Stimulated activated CD4-positive, alpha-beta T cell treated with anti-CD3 and anti-CD28 coated beads, Interleukin-1b, Interleukin-23, amount 100 ng/mL, for 48 hours (primary cell): ENCODE measurements at places on chromosomes 3 and 15.

DNA sequence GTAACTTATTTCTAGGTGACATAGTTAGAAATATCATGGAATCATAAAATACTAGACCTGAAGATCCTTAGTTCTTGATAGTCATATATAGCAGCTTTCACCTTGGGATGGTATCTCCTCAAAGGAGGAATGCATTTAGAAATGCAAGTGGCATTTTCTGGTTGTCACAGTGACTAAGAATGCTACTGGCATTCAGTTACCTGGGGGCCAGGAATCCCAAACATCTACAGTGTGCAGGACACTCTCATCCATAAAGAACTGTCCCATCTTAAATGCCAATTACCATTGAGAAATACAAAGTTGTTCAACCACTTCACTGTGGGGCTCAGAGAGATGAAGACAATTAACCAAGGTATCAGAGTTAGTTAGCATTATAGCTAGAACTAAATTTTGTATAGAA, 36.7 kb downstream of the MYH15 start:
- DNase-seq: no peak

GRCh38 chr15:32957219-32957618, 237.3 kb downstream of the FMN1 start:
- no peak for DNase-seq

DNA sequence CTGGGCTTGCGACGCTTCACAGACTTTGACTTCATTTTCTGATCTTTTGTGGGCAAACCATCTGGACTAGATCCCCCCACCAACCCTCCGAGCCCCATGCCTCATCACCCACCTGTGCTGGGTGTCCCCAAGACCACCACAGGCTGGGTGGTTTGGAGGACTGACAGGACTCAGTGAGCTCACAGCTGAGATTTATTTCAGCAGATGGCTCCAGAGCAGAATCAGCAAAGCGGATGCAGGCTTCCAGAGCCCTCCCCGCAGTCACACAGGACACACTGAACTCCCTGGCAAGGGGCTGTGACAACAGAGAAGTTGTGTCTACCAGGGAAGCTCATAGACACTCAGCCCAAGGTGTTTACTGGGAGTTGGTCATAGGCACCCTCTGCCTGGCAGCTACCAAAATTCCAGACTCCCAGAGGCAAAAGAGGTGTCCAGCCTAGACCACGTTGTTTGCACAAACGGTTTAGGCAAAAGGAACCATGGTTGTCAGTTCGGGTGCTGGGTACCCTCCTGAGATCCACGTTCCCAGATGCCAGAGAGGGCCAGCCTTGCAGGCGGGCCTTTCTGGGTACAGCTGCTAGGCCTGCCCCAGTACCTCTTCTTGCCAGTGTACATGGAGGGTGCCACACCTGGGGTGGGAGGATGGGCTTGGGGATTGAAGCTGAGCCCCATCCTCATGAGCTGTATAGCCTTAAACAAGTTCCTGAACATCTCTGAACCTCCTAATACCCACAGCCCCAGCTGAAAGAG, 170.3 kb downstream of the NSMCE3 start:
- DNase-seq: no peak

GRCh38 chr3:55780913-55781312, 293.8 kb upstream of the WNT5A start:
- no peak for DNase-seq

DNA sequence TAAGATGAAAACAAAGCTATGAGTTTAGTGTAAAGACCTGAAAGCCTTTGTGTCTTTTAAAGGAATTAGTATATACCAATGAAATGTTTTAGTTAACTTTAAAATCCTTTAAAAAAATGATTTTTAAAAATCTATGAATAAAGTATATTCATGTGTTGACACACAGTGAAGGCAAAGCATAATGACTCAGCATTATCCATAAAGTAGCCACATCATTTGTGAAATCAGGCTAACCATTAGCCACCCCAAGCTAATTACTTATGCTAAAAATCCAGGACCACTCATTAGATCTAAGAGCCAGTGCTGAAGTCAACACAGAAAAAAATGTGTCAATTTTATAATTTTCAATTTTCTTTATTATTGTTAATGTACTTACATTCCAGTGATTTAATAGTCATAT, 310.2 kb downstream of the TBC1D5 start:
- no peak for DNase-seq

DNA sequence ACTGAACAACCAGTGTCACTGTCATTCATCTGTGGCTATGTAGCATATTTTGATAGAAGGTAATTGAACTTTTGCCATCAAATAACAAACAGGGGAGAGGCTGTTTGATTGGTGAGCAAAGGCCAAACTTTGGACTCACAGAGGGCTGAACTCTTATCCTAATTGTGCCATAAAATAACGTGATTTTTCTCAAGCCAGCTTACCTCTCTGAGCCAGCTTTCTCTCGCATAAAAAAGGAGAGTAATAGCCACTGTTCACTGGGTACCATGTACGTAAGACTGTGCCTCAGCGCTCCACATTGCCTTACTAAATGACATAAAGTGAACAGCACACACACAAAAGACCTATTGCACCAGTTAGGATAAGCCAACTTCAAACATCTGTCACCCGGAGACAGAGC, 216.9 kb downstream of the LRTM1 start:
- DNase-seq: no peak
